Fibroblast of the aortic adventitia (primary cell): ENCODE measurements at places on chromosomes 16 and 17.
A peak's percentile ranks its signal among the peaks of the same experiment; 100 is the strongest.

DNA sequence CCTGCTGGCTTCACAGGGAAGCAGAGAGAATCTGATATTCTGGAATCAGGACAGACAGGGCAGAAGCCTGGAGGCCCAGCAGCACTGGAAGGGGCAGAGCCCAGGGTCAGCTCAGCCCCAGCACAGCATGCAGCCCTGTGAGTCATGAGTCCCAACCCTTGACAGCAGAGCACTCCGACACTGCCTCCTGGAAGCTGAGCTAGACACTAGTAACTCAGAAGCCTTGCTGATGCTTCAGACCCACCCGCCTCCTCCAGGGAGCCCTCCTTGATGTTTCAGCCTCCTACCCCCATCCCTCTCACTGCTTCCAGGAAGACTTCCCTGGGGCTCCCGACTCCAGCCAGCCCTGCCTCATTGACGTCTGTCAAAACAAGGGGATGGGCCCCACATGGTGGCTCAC, 6.9 kb downstream of the CAMKK1 start:
- DNase-seq, result peak; percentile 44

- DNase-seq, result peak; percentile 36
Observed at GRCh38 chr16:86755571-86756006, 177.2 kb downstream of the FOXL1 start.

DNA sequence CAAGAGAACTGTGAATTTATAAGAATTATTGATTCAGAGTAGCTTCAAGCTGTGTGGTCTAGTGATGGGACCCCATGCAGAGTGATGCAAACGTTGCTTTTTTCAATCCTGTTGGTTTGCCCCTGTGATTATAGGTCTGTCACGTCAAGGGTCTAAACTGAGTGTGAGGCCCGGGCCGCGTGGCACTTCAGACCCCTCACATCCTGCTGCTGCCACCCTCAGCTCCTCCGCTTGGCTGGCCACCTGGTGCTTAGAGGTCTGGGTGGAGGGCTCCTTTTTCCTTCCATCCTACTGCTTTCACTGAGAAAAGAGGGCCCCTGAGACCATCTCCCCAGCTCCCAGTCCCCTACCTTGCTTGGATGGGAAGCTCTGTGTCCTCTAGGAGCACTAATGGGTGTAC, 12.0 kb downstream of the MYL4 start:
- no peak for DNase-seq

- no peak for DNase-seq
Observed at GRCh38 chr16:60304066-60304465, 1570.0 kb upstream of the GOT2 start.
